ENCODE measurements at places on chromosomes 5 and 9.
A peak's percentile ranks its signal among the peaks of the same experiment; 100 is the strongest.

DNA sequence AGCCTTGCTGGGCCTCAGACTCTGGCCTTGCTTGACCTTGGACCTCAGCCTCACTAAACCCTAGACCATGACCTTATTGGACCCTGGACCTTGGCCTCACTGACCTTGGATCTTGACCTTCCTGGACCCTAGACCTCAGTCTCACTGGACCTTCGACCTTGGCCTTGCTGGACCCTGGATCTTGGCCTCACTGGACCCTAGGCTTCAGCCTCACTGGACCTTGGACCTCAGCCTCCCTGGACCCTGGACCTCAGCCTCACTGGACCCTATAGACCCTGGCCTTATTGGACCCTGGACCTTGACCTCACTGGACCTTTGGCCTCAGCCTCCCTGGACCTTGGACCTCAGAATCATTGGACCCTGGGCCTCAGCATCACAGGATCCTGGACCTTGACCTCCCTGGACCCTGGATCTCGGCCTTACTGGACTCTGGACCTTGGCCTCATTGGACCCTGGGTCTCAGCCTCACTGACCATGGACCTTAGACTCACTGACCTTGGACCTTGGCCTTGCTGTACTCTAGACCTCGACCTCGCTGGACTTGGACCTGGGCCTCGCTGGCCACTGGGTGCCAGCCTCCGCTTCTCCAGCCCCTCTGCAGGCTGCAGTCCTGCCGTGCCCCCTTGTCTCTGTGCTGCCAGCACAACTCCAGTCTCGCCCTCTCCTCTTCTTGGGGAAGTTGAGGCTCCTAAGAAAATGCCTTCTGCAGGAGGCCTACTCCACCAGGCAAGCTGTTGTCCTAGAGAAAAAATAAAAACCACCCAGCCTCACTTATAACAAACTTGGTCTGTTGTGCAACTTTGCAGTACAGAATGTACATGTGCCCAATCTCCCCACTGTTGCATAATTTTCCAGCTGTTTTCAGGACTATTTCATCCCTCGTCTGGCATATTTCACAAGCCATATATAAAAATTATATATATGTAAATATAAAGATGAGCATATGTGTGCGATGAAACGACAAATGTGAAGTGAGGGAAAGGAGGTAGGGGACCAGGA lies 11.0 kb upstream of the ADAMTS2 start:
- no peak for DNase-seq

- DNase-seq = no peak
These were observed 457.9 kb upstream of the PTGER4 start for GRCh38 chr5:40221796-40222195.

- DNase-seq = no peak
These were observed 19.0 kb downstream of the VLDLR start for GRCh38 chr9:2640570-2640969.

GRCh38 chr5:6340100-6340499 lies 38.2 kb downstream of the MED10 start:
- no peak for DNase-seq

- DNase-seq = no peak
These were observed 64.2 kb upstream of the SPTLC1 start for GRCh38 chr9:92179286-92180001.

DNA sequence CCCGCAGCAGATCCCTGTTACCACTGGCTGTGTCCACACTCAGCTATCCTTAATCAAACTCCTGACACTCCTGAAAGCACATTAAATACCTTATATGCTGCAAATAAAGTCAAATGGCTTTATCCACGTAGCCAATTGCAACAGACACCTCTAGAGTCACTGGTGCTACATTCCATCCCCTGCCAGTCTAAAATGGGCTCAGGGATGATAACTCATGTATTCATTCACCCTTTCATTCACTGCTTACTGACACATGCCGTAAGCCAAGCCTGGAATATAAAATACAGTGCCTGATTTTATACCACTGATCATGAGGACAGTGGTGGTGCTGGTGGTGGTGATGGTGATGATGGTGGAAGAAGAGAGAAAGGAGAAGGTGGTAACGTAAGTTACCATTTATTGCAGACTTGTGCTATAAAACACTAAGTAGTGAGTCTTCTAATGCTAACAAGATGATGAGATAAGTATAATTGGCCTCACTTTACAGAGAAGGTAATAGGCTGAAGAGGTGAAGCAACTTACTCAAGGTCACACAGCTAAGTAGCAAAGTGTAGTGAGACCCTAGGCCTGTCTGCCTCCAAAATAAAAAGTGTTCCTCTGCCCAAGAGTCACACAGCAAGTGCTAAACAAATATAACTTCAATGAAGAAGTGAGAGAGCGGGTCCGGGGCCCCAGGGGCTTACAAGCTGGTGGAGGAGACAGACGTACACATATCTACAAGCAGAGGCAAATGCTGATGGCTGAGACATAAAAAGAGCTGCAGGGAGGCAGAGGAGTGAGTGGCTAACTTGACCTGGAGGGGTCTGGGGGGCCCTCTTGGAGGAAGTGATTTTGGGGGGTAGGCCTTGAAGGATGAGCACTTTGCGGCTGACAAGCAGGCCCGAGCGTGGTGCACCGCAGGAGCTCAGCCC lies 1.2 kb downstream of the TTLL11 start:
- DNase-seq = no peak

GRCh38 chr9:114206221-114206789 lies 51.0 kb downstream of the COL27A1 start:
- DNase-seq = no peak

GRCh38 chr5:100762108-100762507 lies 141.0 kb downstream of the ST8SIA4 start:
- no peak for DNase-seq

DNA sequence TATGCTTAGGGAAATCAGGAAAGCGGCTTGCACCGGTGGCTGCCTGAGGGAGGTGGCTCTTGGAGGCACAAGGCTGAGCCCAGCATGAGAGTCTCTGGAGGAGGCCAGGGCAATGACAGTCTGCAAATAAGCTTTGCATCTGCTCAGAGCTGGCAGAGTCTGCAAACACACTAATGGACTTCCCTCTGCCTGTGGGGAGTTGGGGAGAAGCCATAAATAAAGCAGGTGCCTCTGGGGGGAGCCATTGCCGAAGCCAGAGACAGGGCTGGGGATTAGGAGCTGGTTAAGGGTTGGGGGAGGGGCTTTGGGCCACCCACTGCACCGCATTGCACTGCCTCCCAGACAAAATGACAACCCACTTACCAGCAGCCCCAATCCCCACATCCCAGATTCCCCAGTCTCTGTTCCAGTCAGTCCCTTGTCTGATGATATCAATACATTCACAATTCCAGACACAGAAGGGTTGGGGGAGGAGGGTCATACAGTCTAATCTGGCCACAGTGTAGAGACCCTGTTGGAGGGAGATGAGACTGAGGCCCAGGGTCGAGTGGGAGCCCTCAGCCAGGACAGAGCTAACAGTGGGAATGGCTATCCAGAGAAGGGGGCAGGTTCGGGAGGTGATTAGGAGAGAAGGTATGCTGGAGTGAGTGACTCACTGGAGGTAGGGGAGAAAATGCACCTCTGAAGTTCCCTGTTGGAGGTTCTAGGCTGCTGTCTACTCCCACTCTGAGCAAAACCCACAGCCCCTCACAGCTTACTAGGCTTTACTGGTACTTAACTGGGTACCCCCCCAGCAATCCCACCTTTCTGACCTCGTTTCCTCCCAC lies 53.7 kb downstream of the PAX5 start:
- no peak for DNase-seq

DNA sequence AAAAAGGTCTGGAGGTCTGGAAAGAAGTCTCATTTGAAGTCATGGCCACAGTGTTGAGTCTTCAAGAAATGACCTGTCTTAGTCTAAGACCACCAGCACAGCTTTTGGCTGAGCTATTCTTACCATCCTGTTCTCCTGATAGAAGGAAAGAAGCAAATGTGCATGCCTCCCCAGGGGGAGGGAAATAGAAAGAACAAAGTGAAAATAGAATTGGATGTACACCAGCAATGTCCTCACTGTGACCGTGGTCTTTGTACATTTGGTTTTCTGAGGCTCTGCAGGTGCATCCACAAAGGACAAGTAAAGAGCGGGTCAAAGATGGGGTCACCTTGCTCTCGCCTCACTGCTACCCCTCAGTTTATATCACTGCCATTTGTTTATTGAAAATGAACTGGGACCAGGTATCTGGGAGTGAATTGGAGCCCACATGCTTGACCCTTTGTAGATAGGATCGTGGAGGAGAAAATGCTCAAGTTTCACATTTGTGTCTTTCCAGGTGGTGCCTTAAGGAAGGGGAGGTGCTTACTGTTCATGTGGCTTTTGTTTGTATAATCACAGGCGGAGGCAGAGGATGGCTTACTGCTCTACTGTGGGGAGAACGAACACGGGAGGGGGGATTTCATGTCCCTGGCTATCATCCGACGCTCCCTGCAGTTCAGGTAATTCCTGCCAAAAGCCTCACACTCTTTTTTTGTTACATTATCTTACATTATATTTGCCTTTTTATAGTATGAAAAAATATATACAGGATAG lies 147.8 kb downstream of the LIFR start:
- DNase-seq = no peak

DNA sequence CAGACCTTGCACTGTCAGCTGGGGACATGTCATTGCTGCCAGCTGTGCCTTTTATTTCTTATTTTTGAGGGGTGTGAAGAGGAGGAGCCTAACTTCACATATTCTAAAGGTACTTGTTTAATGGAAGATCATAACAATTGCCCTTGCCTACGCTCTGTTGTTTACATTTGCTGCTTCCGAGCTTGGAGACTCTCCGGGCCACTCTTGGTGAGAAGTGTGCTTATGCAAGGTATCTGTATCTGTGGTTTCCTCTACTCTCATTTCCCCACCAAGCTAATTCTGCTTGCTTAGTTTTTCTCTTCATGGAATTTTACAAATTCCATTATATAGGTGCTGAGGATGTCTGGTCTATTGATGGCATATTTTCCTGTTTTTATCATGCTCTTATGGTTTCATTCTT lies 105.3 kb downstream of the RASGRF2 start:
- DNase-seq = no peak

DNA sequence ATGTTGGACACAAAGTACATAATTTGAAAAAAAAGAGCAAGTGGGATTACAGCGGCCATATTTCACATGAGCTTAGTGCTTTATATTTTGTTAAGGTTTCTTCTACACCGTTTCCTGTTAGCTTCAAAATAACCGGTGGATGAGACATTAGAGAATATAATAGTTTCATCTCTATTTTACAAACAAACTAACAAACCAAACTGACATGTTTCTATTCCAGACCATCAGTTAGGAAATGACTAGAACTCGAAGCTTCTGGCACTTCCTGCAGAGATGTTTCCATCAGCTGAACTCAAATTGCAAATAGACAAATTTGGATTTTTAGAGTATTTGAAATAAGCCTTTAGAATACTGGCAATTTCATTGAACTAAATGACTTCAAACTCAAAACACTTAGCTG lies 86.5 kb downstream of the MTRR start:
- no peak for DNase-seq

GRCh38 chr5:162190-162564 lies 29.1 kb upstream of the LRRC14B start:
- DNase-seq = no peak

DNA sequence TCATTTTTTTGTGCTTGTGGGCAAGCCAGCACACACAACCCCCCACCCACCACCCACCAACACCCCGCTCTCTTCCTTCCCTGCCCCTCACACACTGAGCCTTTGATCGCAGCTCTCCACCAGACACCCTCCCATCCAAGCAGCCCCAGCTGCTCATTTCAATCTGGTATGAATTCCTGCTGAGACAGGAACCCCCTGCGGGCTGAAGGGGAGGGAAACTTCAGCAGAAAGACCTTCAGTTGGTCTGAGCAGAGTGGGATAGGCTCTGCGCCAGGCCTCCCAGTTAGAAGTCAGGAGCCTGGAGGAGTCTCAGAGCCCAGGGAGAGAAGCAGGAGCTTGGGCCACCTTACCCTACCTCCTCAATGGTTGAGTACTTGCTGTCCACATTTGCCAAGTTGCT lies 7.2 kb downstream of the PCDHGC5 start:
- DNase-seq = no peak

GRCh38 chr5:167415779-167416746 lies 875.4 kb upstream of the WWC1 start:
- no peak for DNase-seq

- peak; percentile 79 for DNase-seq
These were observed 145.5 kb upstream of the MAP3K1 start for GRCh38 chr5:56669534-56670483.
